Epithelial cell of alveolus of lung (primary cell): ENCODE measurements at places on chromosomes 5 and 9. TPM values are rescaled to one million over a fixed set of nuclear protein-coding genes. Genes with fewer than 3 reads are reported as not detected.

The CATSPER3 gene
- not detected in 2 replicates for total RNA-seq

The UNC5A gene
- total RNA-seq = under 0.01 and 0.32 TPM in 2 replicates

The CCDC192 gene
- total RNA-seq = not detected in 2 replicates

The ACOT12 gene
- total RNA-seq = not detected in 2 replicates

The PCDHA12 gene
- under 0.01 TPM in 1 of 2 replicates, not detected in the other for total RNA-seq

The TNC gene
- 46.0 and 268 TPM in 2 replicates for total RNA-seq

The DNAJC21 gene
- 19.5 and 21.5 TPM in 2 replicates for total RNA-seq

The IFNA21 gene
- not detected in 2 replicates for total RNA-seq

The SHOC1 gene
- not detected in 2 replicates for total RNA-seq
